ENCODE measurements at places on chromosomes 11 and 22.

DNA sequence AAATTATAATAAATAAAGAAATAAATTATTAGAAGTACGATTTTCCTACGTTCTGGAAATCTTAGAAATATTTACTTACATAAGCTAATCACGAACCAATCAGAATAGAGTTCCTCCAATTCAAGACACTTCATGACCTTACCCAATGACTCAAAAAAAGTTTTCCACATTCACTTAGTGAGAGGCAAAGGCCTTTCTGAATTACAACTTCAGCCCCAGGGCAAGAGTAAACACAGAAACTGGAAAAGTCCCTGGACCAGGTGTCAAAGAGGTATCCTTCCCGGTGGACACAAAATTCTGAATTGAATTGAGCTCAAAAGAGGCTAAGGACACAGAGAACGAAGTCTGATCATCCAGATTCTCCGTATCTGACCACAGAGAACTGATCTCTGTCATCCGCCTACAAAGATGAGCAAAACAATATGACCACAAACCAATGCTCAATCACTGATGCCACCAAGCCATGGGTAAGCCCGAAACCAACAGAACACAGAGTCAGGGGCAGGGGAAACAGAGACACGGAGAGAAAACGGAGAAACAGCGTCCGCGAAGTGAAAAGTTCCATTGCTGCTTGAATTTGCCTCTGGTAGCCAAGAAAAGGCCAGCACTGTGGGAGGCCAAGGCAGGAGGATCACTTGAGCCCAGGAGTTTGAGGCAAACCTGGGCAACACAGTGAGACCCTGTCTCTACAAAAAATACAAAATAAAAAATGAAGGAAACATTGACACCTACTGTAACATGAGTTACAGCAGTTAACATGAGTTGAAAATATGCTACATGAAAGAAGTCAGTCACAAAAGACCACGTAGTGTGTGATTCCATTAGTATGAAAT lies 6.8 kb downstream of the BID start:
- no peak for DNase-seq

DNA sequence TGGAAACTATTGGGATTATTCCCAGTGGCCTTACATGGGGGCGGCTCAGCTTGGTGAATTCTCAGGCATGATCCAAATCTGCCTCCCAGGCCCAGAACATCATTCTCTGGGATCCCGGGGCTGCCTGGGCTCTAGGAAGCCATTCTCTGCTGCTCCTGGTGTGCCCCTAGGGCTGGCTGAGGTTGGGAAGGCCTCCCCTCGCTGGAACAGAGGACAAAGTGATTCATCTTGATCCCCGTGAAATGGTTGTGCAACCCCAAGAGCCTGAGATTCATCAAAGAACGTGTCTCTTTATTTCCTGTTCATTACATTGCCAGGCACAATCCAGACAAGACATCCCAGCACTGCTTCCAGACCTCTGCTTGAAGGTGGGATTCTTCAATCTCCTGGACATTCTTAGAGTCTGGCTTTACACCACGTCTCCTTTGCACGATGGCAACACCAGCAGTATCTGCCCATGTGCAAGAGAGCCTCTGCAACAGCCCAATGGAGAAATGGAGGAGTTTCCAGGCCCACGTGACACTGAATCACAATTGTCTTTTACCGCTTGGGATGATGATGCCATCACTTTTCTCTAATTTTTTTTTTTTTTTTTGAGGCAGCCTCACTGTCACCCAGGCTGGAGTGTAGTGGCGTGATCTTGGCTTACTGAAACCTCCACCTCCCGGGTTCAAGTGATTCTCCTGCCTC lies 52.3 kb downstream of the TST start:
- no peak for DNase-seq

- DNase-seq = no peak
Observed at GRCh38 chr11:76824083-76824939, 36.4 kb upstream of the ACER3 start.

DNA sequence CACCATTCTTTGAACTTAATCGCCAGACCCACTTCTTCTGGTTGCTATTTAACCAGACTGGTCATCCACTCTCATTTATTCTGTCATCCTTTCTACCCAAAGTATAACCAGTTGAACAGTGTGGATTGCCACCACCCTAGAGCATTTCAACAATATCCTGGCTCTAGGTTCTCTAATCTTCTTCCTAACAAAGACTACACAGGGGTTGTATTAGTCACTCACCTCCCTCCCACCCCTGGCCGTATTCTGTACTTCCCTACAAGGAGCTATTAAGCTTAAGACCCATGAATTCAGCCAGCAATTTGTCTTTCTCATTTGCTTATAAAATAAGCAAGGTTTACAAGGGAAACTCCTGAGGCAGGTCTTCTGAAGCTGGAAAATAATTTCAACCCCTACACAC lies 46.9 kb upstream of the CEP126 start:
- DNase-seq = no peak

DNA sequence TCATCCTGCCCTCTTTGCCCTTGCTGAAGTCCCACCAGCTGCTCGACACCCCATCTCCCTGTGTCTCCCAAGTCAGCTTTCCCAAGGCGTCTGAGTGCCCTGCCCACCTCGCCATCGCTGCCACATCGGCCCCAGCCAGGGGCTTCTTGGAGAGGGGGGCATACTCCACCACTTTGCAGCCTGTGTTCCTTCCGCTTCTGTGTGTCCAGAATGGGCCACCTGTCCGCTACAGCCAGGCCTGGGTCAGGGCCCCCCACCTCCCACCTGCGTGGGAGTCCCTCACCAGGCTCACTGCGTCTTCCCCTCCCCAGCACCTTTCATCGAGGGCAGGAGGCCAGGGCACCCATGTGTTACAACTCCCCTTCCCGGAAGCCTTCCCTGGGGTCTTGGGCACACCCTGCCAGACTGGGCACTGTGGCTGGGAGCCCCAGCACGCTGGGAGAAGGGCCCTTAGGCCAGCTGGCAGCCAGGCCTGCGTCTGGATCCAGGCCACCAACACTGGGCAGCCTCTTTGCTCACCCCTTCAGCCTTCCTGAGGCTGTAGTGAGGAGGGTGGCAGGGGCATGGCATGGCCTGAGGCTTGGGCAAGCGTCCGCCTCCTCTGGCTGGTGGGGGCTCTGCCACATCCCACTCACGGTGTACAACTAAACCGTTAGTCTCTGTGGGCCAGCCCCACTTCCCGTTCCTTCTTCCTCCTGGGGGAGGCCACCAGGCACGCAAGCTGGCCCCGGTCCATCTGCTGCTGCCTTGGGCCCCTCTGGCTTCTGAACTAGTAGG lies 13.4 kb downstream of the CPT1A start:
- no peak for DNase-seq

DNA sequence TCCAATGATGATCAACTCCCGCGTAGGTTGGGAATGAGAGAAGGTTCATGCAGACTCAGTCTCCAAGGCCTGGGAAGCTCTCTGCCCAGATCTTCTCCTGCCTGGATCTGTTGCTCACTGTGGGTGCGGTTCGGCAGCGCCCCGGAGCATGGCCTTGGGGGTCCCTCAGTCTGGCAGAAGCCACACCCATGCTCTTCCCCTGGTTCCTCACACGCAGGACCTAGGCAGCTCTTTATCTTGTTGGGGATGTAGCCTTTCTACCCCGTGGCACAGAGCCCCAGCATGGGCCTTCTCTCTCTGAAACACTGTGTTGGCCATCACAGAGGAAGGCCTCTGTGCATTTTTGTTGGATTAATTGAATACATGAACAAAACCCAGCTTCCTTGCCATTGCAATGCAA lies 1461.6 kb downstream of the BRD1 start:
- DNase-seq = no peak

- DNase-seq = no peak
Observed at GRCh38 chr22:32600147-32600546, 125.5 kb downstream of the FBXO7 start.

GRCh38 chr11:64754124-64754918 lies 5.5 kb downstream of the PYGM start:
- DNase-seq = no peak
